Astrocyte (in vitro differentiated cells and primary cell): ENCODE measurements at places on chromosomes 2 and 18.

- no peak for DNase-seq
Observed at GRCh38 chr2:42971947-42972736, 179.8 kb upstream of the HAAO start.

GRCh38 chr2:202025816-202026215 lies 7.8 kb upstream of the FZD7 start:
- DNase-seq, result no peak

- no peak for DNase-seq
Observed at GRCh38 chr2:43074592-43075053, 151.8 kb downstream of the ZFP36L2 start.

DNA sequence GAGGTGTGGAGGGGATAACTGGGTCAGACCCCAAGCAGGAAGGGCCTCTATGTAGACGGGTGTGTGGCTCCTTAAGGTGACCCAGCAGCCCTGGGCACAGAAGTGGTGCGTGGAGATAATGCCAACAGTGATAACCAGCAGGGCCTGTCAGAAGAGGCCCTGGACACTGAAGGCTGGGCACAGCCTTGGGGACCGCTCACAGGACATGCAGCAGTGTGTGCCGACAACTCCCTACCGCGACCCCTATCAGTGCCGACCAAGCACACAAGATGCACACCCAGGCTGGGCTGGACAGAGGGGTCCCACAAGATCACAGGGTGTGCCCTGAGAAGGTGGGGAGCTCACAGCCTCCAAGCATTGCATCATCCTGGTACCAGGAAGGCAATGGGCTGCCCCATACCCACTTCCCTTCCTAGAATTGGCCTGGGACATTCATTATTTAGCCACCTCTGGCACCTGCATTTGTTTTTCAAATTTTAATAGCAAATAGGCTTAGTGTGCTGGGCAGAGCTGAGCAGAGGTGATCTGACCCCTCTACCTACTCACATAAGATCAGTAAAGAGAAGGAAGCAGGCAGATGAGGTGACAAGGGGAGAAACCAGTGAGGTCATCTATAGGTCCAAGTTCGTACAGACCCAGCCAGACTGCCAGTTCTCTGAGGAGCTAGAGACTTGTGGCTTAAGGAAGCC lies 55.2 kb downstream of the BCL11A start:
- DNase-seq, result no peak

DNA sequence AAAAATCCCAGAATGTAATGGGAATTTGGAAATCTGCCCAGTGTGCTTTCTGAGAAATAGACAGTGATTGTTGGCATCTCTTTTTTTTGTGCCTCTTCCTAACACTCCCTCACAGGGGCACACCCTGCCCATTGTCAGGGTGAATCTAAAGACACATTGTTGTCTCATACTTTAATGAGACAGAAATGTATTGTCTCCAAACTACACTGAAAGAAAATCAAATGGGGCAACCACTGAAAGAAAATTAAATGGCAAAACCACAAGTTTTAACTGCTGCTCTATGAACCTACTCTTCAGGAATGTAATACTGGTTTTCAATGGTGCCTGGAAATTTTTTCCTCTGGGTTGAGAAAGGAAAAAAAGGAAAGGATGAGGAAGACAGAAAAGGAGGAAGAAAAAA lies 43.2 kb upstream of the GLS start:
- DNase-seq, result peak; percentile 72

DNA sequence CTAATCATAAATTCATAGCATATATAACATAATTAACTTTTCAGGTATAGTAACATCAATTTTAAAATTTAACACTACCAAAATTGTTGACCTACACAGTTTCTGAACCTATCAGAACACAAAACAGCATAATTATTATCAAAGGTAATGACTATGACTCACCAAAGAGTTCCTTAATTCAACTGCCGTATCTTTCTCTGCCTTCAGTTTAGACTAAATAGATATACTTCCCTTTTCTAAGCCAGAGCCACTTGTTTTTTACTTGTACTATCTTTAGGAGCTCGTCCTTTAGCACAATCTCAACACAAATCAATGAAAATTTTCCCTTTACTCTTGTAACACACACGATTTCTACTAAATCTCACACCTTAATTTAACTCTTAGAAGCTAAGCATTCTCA lies 54.4 kb downstream of the CCDC88A start:
- peak; percentile 20 for DNase-seq

DNA sequence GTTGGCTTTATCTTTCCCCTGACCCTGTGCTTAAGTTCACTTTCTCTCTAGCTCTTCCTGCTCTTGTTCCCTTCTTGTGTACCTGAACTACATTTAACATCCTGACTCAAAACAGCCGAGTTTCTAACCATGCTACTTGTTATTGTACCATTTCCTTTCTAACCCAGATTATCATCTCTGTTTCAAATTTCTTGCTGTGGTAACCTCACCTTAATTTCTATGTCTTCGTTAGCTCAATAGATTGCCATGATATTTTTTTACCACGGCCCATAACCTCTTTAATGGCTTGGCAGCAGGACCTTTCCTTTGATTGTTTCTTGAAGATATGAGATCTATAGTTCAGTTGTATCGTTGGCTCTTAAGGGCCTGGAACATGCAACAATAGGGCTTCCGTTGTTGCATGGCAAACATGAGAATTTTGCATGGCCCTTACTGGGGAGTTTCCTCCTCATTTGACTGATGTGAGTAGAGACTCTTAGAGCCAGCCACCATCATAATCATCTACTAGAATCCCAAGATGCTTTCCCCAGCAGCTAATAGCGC lies 11.1 kb downstream of the CFAP36 start:
- DNase-seq, result no peak

GRCh38 chr18:64402636-64403035 lies 253.7 kb upstream of the LINC00305 start:
- no peak for DNase-seq

DNA sequence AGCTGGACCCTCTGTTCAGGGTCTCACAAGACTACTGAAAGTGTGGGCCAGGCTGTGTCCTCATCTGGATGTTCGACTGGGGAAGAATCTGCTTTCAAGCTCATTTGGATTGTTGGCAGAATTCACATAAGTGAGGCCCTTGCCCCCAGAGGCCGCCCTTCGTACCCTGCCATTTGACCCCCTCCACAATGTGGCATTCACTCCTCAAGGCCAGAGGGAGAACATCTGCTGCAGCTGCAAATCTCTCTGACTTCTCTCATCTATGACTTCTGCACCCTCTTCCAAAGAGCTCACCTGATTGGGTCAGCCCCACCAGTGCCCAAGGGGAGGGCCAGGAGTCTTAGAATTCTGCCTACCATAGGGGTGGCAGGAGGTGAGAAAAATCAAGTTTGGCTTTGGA lies 3.9 kb upstream of the CNDP2 start:
- no peak for DNase-seq

- peak; percentile 67 for DNase-seq
Observed at GRCh38 chr2:134818321-134818720, 20.1 kb upstream of the ACMSD start.

DNA sequence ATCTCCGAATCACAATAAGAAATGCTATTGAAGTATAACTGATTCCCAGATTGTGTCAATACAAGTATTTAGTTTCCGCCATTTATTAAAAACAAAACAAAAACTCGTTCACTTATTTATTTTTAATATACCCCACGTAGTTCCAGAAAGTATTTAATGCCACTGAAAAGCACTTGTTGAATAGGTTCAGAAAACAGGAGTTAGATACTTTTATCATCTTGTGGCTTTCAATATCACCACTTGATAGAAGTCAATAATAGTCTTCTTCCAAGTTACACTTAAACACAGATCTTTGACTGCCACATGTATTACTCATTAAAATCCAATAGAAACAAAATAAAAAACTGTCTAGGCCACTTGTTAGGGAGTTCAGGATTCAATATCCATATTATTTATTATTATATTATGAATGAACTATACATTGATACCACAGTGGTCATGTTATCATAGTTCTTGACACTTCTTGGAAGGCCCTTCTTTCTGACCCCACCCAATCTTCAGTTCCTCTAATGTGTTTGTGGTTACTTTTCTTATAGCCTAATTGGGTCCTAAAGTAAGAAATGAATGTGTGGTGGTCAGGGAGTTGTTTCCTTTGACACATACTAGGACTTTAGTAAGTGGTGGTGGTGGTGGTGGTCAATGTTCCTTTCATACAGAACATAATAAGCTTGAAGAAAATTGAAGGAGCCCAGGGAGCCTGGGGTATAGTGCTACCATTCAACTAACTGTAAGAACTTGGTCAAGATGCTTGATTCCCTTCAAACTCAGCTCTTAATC lies 221.3 kb upstream of the ITGA4 start:
- no peak for DNase-seq

- no peak for DNase-seq
Observed at GRCh38 chr2:61090386-61090921, 24.8 kb downstream of the SANBR start.

GRCh38 chr2:142981069-142981378 lies 103.6 kb downstream of the KYNU start:
- no peak for DNase-seq

GRCh38 chr2:120442923-120443571 lies 97.1 kb downstream of the INHBB start:
- no peak for DNase-seq

DNA sequence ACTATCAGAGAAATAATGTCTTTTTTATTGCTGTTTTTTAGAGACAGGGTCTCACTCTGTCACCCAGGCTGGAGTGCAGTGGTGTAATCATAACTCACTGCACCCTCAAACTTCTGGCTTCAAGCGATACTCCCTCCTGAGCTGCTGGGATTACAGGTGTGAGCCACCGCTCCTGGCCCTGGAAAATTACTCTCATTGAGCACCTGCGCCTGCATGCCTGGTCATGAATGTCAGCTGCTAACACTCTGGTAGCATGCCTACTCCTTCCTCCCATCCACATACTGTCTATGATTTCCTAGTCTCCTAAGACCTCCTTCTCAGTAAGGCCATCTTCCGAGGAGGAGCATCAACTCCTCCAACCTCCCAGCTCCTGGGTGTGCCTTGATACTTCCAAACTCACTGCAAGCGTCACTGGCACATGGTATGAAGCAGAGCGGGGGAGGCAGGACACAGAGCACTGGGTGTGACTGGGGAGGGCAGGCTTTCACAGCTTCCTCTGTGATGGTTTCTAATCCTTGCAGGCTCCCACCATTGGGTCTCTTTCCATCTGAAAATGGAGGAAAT lies 1.6 kb upstream of the MAP2 start:
- DNase-seq, result no peak

DNA sequence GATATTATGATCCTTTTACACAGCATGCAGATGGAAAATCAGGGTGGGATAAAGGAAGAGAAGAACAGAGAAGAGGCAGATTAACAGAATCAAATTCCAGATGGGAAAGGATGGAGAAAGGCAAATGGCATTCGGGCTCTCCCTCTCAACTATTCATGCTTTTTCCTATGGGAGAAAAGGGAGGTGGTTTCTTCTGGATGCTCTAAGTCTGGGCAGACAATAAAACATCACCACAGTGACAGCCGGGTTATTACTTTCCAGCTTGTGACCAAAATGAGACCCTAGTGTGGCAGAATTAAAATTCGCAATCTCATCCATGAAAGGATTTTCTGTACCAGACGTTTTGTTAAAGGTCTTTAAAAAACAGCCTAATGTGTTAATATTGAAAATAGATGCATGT lies 440.7 kb downstream of the RND3 start:
- no peak for DNase-seq

GRCh38 chr18:58302811-58303210 lies 258.8 kb downstream of the NEDD4L start:
- no peak for DNase-seq

DNA sequence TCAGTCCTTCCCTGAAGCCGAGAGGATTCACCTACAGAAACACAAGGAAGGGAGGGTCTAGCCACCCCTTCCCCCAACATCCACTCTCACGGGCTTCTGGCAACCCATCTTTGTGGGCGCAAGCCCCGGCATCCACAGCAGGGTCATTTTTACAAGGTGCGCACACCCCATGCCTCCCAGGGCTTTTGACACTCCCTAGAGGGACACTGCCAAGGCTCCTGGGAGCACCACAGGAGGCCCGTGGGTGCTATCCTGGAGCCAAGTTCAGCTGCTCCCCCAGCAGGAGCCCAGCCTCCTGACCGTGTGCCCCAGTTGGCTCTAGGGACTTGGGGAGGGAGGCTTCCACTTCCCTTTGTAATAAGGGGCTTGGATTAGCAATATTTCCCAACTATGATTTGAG lies 251.6 kb downstream of the TNS1 start:
- no peak for DNase-seq

DNA sequence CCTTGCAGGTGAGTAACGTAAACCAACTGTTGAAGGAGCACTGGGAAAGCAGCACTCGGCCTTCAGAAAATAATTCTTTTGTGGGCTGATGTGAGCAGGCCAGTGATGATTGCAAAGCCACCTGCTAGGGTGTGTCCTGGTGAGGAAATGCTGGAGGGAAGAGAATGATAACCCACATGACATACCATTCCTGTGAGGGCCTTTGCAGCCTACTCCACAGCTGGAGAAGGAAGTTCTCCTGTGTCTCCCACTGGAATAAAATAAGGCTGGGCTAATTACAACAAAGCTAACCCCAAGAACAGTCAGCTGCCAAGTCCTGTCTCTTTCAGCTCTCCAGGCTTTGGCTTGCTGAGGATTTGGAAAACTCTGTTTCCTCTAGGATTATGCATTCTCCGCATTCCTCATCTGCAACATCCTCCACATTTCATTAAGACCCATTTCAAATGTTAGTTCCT lies 16.7 kb upstream of the DSG1 start:
- peak; percentile 50 for DNase-seq

DNA sequence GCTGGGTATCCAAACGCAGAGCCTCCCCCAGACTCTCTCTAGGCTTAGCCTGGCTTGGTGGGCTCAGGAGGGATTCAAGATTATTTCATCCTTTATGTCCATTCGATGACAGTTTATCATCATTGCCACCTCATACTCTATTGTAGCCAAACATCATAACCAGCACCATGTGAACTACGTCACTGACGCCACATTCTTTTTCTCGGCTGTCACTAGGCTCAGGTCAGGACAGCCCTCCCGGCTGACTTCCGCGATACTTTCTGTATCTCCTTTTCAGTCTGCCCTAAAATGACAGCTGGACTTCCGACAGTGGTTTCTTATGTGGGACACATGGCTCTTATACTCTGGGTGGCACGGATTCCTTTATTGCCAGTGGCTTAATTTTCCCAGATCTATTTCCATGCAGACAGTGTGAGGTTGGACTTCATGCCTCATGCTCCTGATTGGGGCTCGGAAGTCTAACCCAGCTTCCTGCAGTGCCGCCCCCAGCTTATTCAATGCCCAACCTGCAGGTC lies 39.8 kb upstream of the SMIM21 start:
- no peak for DNase-seq

DNA sequence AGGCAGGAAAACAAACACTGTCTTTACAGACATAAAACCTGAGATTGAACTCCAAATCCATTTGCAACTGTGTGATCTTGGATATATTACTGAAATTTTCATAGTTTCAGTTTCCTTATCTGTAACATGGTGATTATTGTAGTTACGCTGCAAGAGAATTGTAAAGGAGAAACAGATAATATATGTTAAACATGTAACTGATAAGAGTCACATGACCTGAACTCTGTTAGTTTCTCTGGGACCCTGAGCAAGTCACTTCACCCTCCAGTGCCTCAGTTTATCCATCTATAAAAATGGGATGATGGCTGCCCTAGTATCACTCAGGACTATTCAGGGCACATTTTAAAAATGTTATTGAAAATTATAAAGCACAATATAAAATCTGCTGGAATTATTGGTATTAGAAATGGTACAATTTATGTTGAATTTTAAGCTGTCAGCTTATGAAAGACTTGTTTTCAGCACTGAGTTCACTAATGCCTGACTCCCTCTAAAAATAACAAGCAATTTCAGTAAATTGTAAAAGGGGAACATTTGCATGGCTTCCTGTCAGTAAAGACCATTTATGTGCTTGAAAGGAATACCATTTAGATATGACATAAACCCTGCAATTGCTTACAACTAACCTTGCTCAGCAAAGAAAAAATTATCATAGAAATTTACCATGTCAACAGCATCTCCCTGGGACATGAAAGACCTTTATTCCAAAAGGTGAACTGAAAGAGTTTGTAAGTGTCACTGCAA lies 393.5 kb downstream of the RAD51AP2 start:
- no peak for DNase-seq
